ENCODE measurements at places on chromosomes 16 and 17.
A peak's percentile ranks its signal among the peaks of the same experiment; 100 is the strongest.

GRCh38 chr16:88468275-88469129 lies 15.4 kb downstream of the ZFPM1 start:
- peak; percentile 77 for DNase-seq

DNA sequence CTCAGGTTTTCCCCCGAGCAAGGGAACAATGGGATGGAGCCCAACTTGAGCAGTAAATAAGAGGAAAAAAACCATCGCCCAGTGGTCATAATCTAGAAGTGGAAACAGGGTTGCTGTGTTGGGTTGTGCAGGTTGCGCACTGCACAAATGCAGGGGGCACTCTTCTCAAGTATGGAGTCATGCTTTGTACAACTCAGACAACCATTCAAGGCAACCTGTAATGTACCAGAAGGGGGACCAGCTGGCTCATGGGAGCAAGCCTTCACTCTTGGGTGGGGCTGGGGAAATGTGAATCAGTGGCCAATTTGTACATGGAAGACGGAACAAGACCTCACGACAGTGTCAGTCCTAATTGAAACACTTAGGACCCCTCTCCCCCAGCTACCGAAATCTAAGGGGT lies 23.9 kb upstream of the LITAF start:
- DNase-seq: no peak

DNA sequence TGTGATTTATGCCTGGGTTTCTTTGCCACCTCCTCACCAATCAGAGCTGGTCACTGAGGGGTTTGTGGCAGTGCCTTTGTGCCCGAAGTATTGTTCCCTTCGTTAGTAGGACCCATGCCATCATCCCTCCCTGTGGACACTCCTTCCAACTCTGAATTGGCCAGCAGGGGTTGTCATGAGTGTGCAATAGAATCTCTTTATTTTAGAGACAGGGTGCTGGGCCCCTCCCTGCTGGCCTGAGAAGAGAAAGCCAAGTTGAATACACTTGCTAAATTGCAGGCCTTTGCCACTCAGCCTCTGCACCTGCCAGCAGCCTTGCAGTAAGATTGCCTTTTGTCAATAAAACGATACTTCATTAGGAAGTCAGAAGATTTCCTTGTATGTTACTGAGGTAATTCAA lies 40.7 kb upstream of the SLC12A3 start:
- no peak for DNase-seq

DNA sequence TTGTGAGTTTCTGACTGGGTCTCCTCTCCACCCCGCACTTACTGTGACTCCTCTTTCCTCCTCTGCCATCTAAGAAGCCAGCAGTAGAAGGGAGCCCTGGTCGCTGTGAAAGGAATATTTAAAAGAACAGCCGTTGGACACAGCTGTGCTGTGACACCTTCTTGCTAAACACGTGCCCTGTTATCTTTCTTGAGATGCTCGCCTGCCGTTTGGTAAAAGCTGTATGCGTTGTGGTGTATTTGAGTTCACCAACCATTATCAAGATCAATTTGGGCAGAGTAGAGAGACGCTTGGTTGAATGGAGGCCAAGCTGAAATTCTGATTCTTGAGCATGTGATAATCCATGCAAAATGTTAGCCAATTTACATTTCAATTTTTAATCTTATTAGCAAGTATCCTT lies 3.8 kb downstream of the GID4 start:
- no peak for DNase-seq

GRCh38 chr16:8859913-8860881 lies 8.6 kb downstream of the CARHSP1 start:
- DNase-seq: peak; percentile 59

DNA sequence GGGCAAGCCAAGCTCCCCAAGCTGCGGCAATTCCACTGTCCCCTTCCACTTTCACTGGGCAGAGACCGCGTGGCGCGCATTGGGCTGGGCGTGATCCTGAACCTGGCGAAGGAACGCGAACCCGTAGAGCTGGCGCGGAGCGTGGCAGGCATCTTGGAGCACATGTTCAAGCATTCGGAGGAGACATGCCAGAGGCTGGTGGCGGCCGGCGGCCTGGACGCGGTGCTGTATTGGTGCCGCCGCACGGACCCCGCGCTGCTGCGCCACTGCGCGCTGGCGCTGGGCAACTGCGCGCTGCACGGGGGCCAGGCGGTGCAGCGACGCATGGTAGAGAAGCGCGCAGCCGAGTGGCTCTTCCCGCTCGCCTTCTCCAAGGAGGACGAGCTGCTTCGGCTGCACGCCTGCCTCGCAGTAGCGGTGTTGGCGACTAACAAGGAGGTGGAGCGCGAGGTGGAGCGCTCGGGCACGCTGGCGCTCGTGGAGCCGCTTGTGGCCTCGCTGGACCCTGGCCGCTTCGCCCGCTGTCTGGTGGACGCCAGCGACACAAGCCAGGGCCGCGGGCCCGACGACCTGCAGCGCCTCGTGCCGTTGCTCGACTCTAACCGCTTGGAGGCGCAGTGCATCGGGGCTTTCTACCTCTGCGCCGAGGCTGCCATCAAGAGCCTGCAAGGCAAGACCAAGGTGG lies 9.8 kb downstream of the SARM1 start:
- no peak for DNase-seq

DNA sequence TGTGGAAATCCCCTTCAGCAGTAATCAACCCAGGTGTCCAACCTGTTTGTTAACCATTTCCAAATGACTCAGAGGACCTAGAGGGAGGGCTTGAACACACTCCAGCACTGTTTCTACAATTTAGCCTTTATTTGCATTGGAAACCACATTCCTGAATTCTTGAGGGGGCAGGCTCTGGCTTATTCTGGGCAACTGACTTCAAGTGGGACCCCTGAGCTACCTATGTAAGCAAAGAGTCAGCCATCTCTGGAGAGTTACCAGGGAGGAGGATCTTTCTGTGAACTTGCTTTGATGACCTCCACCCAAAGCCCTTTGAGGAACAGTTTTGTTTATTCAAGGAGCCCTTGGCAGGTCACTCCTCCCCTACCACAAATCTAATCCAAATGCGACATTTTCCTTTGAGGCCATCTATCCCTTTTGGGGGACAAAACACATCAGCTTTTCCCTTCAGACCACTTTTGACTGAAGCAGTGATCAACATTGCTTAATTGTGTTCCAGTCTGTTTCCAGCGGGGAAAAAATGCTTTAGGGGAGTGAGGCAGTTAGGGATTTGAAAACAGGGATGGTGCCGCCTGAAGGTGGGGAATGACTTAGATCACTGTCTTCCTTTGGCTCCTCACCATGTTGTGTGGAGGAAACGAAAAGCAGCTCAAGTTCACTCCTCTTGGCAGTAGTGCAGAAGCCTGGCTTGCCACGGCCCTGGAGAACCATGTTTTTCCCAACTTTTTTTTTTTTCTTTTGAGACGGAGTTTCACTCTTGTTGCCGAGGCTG lies 46.2 kb downstream of the TUBD1 start:
- peak; percentile 72 for DNase-seq

- DNase-seq: peak; percentile 83
These were observed 16.8 kb downstream of the MARCHF10 start for GRCh38 chr17:62791235-62791734.
